ENCODE measurements at places on chromosomes 1 and 21. TPM values are rescaled to one million over a fixed set of nuclear protein-coding genes. Genes with fewer than 3 reads are reported as not detected.

DNA sequence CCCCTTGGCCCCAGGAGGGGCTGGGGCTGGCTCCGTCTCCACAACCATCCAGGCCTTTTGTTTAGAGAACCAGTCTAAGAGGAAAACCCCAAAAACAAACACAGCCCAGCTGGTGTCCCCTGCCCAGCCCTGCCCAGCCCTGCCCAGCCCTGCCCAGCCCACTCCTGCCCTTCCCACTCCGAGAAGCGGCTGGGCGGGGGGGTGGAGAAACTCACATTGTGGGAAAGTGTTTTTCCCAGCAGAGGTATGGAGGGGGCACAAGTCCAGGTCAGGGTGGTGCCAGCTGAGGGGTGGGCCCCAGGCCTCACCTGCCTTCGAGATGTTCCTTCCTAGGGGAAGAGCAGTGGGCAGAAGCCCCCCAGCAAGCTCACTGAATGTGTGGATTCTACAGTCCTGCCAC is 10.0 kb upstream of the FAM131C start:
- H3K27me3 ChIP-seq = no peaks in the 10 kb centered on the region
- no peak overlapping the region for H3K27ac ChIP-seq
- peaks cover 8% of the 10 kb centered on the region for H3K4me1 ChIP-seq
- no peaks in the 10 kb centered on the region for H3K36me3 ChIP-seq

GRCh38 chr1:54475357-54475881 is 69.2 kb upstream of the SSBP3 start:
- H3K27me3 ChIP-seq = peaks cover 5% of the 10 kb centered on the region
- peak overlapping the region; percentile 70 for H3K27ac ChIP-seq
- H3K36me3 ChIP-seq = no peaks in the 10 kb centered on the region

GRCh38 chr1:8026976-8027747 is 1.1 kb upstream of the ERRFI1 start:
- H3K27ac ChIP-seq = no peak overlapping the region
- H3K4me3 ChIP-seq = peak overlapping the region; percentile 46
- peaks cover 9% of the 10 kb centered on the region for H3K4me1 ChIP-seq
- H3K36me3 ChIP-seq = no peaks in the 10 kb centered on the region
- peaks cover 32% of the 10 kb centered on the region for H3K27me3 ChIP-seq
- DNase-seq = no peak

DNA sequence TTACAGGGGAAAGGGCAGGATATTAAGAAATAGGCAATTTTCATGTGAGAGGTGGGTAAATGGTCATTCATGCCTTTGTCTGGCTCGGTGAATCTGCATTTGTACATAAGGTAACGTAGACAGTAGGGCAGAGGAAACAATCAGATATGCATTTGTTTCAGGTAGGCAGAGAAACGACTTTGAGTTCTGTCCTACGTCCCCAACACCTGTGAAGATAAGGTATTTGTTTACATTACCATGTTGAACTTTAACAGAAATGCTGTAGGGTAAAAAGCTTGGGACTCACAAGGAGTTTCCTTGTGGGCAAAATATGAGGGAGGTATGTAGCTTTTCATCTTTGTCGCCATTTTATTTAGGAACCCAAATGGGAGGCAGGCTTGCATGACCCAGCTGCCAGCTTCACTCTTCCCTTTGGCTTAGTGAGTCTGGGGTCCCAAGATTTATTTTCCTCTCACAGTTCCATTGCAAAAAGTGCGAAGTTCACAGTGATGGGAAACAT is 31.4 kb downstream of the B3GALT5 start:
- H3K36me3 ChIP-seq = no peaks in the 10 kb centered on the region
- H3K4me1 ChIP-seq = no peaks in the 10 kb centered on the region
- no peak overlapping the region for H3K4me3 ChIP-seq
- H3K27me3 ChIP-seq = no peaks in the 10 kb centered on the region
- H3K27ac ChIP-seq = no peak overlapping the region

DNA sequence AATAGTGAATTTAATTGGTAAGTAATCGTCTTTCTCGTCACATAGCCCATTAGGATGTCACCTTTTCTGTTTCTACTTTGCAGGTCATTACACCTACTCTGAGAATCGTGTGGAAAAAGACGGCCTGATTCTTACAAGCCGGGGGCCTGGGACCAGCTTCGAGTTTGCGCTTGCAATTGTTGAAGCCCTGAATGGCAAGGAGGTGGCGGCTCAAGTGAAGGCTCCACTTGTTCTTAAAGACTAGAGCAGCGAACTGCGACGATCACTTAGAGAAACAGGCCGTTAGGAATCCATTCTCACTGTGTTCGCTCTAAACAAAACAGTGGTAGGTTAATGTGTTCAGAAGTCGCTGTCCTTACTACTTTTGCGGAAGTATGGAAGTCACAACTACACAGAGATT is 23.3 kb downstream of the PARK7 start:
- DNase-seq = no peak
- H3K4me1 ChIP-seq = peaks cover 11% of the 10 kb centered on the region
- H3K27ac ChIP-seq = no peak overlapping the region
- H3K27me3 ChIP-seq = no peaks in the 10 kb centered on the region
- peaks cover 68% of the 10 kb centered on the region for H3K36me3 ChIP-seq

The FAM177B gene
- not detected for total RNA-seq
